ENCODE measurements at places on chromosomes 1 and 21.

DNA sequence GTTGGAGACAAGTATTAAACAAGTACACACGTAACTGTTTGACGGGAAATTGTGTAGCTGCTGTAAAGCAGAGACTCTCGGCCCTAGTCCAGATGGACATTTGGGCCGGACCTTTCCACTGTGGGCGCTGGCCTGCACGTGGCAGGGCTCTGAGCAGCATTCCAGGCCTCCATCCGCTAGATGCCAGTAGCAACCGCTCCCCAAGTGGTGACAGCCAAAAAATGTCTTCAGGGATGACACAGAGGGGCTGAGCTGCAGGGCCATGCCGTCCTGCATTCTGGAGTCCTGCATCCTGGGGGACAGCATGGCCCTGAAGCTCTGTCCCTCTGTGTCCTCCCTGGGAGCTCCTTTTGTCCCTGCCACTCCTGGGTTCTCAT is 24.8 kb downstream of the A3GALT2 start:
- no peak for DNase-seq

DNA sequence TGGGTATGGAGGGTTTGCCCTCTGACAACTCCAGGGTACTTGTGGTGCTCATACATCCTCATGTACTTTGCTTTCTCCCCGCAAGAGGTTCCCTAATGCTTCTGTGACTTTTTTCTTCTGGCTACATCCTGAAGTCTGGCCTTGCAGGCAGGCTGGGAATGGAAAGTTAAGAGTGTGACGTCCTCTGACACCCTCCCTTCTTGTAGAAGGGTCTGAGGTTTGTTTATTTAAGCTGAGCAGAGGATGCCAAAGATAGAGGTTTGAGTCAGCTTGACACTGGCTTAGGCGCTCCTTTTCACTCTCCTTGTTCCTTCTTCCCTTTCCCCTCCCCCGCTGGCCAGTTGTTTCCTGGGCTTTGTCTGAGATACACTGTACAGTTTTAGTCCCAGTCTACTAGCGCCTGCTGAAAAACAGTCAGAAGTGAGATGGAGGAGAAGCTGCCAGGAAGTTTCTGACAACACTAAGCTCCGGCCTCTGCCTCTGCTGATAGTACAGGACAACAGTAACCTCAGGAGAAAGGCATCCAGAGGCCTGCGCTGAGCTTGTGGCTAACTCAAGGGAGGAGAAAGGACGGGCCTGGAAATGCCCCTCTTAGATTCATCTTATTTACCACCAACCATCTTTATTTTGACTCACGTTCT is at the start of gene MACF1:
Gene MACF1 (plus strand): TSS at position 255 of the 641 bp plus-strand sequence. CDS start 328 bp downstream, at position 583.
- peak; percentile 26 for DNase-seq

DNA sequence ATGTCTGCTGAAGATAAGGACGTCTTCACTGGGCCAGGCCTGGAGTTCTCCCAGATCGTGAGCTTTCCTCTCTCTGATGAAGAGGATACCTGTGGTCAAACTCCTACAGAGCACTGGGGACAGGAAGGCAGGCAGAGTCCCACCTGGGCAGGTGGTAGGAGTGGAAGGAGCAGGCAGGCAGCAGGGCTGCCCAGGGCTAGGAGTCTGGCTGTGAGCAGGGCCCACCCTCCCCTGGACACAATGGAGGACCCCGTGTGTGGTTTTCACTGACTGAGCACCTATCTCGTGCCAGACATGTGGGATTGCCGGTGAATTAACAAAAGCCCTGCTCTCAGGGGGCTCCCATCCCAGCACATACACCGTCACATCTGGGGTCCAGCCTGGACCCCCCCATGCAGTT is 4.9 kb upstream of the SAMD11 start:
- no peak for DNase-seq

- no peak for DNase-seq
These were observed 206.9 kb downstream of the LMO4 start for GRCh38 chr1:87535551-87535950.

- DNase-seq: no peak
These were observed 13.2 kb downstream of the IER5 start for GRCh38 chr1:181101581-181102226.

GRCh38 chr1:101451888-101452287 is 215.1 kb downstream of the S1PR1 start:
- DNase-seq: no peak

DNA sequence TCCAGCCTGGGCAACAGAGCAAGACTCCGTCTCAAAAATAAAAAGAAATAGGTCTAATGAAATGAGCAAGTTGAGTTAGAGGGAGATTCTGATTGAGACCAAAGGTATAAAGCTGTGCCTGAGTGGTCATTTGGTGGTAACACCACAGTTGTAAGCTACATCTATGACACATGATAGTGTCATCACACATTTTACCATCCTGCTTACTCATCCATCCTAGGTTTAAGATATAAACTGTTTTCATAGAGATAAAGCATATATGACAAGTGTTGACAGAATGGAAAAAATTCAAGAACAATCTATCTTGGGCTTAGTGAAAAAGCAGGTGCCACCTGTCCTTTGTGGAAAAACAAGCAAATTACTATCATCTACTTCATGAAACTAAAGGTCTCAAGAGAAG is 7.1 kb upstream of the CFAP141 start:
- DNase-seq: no peak

- no peak for DNase-seq
These were observed 84.7 kb downstream of the TRIM11 start for GRCh38 chr1:228321895-228322294.

- DNase-seq: no peak
These were observed 17.1 kb upstream of the KCNJ15 start for GRCh38 chr21:38239672-38240071.

GRCh38 chr1:108590957-108591356 is 31.1 kb downstream of the EEIG2 start:
- DNase-seq: no peak

DNA sequence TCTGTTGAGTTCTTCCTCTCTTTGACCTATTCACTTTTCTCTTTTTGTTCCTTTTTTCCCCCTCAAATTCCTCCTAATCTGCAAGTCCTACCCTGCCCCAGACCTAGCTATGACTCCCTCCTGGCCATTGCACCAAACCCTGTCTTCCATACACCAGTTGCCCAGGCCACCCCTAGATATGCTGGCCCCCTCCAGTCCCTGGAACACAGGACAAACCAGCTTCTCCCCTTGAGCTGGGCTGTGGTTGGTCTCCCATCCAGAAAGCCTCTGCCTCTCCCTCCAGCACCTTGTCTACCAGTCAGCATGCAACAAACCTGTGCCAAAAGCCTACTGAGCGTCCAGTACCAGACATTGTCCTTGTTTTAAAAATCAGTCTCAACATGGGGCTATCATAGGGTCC is 59.4 kb downstream of the ELK4 start:
- DNase-seq: no peak

- DNase-seq: no peak
These were observed 63.9 kb downstream of the LYST start for GRCh38 chr1:235802573-235803346.

GRCh38 chr1:22494943-22495579 is 43.4 kb downstream of the ZBTB40 start:
- DNase-seq: no peak

DNA sequence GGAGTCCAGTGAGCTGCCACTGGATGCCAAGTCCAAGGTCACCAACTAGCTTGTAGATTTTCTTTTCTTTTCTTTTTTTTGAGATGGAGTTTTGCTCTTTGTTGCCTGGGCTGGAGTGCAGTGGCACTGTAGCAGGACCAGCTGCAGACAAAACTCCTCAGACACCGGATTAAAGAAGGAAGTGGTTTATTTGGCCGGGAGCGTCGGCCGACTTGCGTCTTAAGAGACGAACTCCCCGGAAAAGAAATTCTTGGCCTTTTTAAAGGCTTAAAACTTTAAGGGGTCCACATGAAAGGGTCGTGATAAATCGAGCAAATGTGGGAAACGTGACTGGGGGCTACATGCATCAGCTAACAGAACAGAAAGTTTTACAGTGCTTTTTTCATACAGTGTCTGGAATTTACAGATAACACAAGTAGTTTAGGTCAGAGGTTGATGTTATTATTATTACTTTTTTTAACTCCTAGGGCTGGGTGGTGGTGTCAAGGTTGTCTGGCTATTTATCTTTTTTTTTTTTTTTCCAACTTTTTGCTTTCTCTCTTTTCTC is 36.4 kb upstream of the CFAP126 start:
- DNase-seq: no peak

GRCh38 chr1:168321945-168322344 is 41.3 kb downstream of the TBX19 start:
- DNase-seq: no peak

DNA sequence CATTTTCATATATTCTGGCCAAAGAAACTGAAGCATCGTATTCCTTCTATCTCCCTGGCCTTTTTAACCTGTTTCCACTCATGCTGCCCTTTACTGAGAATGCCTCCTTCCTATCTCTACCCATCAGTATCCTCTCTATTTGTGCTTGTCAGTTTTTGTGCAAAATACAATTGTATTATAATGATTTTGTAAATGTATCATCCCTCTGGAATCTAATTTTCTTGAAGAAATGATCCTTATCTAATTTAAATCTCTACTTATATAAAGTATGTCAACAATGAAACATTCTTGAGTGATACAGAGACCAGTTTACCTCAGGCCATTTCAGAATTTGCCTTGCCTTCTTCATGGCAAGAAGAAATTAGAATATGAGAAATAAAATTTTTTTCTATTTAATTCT is 59.0 kb upstream of the TEKT2 start:
- DNase-seq: no peak

GRCh38 chr1:66493731-66494130 is 40.2 kb upstream of the SGIP1 start:
- no peak for DNase-seq

DNA sequence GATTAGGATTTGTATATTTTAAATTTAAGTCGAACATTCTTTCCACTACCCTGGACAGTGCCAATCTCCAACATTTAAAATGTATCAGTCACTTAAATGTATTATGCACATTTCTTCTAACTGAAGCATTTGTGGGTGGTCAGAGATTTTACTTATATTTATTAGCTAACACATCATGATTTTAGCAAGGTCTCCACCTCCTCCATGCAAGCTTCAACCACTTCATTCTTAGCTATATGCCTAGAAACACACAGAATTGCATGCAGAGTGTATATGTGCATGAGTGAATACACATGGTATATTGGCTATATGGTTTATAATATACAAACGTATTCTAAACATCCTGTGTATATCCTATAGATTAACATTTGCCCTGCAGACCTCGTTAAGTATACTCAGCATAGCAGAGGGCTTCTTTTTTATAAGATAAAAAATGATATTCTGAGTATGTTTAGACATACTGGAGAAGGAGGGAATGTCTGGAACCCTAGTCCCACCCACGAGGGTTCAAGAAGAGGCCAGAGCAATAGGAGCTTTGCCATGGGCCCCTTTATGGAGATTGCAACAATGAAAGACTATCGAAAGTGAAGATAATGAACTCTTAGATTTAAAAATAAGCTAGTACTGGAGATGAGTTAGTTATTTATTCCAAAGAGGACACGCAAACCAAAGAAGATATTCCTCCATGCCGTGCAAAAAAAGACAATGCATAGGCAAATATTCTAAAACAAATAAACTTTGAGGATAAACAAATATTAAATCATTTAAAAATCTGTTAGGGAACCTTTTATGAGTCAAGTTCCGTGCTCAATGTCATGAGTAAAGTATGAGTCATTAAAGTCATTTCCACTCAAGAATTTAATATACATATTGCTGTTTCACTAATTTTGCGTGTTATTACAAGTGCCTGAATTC is 480.4 kb downstream of the SIPA1L2 start:
- no peak for DNase-seq

GRCh38 chr1:18297896-18298648 is 182.7 kb upstream of the KLHDC7A start:
- DNase-seq: no peak

DNA sequence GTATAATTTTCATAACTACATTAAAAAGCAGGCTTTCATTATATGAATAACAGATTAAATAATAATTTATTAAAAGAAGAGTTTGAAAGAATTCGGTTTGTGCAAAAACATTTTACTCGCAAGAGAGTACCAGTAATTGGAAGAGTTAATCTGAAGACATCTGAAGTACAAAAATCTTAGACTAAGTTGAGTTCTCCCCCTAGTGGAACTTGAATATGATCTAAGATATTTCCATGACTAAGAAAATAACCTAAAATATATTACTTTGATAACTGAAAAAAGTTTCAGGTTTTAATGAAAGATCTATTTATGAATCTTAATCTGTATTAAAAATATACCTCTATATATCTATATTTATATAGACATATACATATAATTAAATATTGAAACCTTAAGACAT is 112.5 kb upstream of the GFI1 start:
- no peak for DNase-seq

GRCh38 chr1:69403756-69404320 is 163.9 kb upstream of the LRRC7 start:
- no peak for DNase-seq

All from activated T-cell treated with anti-CD3 and anti-CD28 coated beads, Interleukin-2, amount 50 U/mL, for 4 hours (primary cell).